ENCODE measurements at places on chromosomes 7 and 10.

DNA sequence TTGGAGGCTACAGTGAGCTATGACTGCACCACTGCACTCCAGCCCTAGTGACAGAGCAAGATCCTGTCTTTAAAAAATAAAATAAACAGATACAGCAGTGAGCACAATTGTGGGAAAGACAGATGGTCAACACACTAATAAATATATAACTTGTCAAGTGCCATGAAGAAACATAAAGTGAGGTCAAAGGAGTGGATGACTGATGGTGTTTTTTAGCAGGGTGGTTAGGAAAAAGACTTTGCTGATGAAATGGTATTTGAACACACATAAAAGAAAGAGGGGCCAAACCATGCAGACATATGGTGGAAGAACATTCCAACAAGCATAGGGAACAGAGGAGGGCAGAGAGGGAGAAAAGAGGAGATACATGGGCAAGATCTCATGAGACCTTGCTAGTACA is 392.7 kb upstream of the AUTS2 start:
- no peak for DNase-seq

DNA sequence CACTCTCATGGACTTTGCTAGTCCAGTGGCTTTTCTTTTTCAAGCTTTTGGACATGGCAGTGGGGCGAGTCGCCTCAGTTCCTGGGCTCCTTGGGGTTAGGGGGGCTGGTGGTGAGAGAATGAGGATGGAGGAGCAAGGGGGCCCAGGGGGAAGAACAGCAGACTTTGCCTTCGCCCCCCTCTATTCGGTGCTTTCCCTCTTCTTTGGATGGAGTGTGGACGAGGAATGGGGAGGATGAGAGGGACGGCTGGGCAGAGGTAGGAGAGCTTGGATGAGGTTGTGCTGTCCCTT is 255 bp downstream of the MAGI2 start:
- no peak for DNase-seq

DNA sequence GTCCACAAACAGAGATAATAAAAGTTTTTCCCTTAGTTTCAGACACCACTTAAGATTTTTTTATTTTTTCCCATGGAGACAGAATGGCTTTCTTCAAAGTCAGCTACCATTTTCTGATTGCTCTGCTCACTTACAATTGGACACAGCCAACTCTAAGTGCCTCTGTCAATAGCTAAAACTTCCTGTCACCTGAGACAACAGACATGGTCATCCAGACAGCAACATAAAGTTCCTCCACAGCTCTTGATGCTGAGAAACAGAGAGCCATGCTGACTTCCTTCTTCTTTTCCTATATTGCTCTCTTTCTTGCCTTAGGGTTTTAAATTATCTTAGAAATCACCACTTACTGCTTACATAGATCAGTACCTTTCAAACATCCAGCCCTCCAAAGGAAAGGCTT is 12.0 kb downstream of the ZNF800 start:
- DNase-seq: no peak

DNA sequence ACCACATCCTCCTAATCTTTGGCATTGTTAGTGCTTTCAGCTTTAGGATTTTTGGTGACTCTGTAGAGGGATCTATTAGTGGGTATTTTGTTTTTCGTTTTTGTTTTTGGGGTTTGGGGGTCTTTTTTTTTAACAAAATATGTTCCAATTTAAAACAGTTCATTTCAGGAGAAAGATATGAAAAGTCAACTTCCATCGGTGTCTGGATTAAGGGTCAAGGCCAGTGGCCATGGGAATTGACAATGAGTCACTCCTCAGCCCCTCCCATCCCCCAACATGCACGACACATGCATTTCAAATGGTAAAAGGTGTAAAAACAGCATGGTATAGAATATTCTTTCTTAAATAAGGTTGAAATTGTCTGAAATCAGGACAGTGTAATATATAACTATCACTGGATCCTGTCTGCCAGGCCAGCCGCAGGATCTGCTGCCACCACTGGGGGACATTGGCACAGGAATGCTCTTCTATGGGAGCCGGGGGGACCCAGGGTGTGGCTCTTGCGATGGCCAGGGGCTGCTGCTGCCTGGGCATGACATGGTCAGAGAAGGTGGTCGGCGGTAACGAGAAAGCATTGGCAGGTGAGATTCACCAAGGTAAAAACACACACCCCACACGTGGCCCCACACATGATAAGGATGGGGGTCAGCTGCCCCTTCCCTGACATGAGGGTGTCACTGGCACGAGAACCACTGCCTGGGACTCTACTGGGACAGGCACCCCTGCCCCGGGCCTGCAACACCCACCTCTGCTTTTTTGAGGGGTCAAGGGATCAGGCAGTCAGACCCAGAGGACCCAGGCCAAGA is 126.2 kb upstream of the KCTD7 start:
- no peak for DNase-seq

DNA sequence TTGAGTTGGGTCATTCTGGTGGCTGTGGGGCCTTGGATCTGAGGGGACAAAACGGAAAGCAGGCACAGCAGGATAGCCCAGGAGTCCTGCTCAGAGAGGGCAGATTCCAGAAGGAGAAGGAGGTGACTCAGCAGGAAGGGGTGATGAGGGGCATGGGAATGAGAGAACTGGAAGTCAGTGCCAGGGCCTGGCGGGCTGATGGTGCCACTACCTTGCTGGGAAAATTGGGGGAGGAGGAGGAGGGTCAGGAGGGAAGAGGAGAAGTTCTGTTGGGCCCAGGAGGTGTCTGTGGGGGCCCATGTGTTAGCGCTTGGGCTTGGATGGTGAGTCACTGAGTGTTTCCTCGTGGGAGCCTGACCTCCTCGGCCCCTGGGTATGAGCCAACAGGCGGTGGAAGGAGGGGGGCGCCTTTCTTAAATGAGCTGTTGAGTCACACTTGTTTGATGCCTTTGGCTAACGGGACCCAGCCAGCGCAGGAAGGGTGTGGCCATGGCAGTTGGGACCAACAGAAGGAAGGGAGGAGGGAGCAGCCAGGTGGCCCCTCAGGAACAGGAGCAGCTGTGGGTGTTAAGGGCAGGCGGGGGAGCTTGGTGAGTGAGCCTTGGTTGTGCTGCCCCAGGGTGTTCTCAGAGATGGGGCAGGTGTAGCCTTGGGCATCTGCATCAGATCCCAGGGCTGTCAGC is 130.0 kb upstream of the BTBD16 start:
- no peak for DNase-seq

- DNase-seq: no peak
These were observed 58.1 kb upstream of the KIAA1217 start for GRCh38 chr10:24150853-24151252.

DNA sequence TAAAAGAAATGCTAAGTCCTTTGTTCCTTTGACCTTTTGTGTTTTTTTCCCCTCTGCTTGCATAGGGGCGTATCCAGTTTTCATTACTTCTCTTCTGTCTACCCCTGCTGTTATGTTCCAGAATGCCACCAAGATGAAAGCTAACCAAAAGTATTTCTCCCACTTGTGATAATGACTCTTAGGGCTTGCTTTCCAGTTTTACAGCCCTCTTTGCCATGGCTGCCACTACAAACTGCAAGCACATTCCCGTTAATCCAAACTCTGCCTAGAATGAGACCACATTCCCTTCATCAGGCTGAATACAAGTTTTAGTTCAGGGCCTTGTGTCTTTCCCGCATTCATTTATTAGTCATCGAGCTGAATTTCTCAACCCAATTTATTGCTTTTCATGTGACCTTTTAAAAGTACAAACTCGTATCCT is 23.6 kb upstream of the CD36 start:
- no peak for DNase-seq

Data from right forelimb (tissue), 1 donor.